Activated CD8-positive, alpha-beta T cell treated with anti-CD3 and anti-CD28 coated beads, Interleukin-2, amount 10 ng/mL, durations not matched to agents 7 days and 5 days (primary cell): ENCODE measurements at places on chromosomes 6 and 20. TPM values are rescaled to one million over a fixed set of nuclear protein-coding genes. Genes with fewer than 3 reads are reported as not detected.

GRCh38 chr6:46815130-46815529 is 21.9 kb downstream of the MEP1A start:
- no peak for DNase-seq

DNA sequence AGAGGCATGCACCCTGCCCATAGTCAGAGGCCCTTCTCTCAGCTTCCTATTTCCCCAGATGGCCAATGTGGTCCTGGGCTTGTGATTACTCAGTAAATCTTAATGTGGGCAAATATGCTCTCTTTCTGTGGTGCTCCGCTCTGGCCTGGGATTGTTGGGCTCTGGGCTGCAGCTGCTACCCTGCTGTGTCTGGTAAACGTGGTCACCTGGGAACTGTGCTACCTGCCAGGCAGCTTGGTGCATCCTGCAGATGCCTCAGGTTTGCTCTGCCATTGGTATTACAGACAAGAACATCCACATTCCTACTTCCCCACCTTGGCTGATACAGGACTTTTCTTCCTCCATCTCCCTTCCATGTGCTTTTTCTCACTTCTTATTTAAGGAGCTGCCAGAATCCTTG is 611.5 kb upstream of the IMPG1 start:
- no peak for DNase-seq

GRCh38 chr6:157985378-157986155 is 3.9 kb downstream of the SYNJ2 start:
- DNase-seq: no peak

DNA sequence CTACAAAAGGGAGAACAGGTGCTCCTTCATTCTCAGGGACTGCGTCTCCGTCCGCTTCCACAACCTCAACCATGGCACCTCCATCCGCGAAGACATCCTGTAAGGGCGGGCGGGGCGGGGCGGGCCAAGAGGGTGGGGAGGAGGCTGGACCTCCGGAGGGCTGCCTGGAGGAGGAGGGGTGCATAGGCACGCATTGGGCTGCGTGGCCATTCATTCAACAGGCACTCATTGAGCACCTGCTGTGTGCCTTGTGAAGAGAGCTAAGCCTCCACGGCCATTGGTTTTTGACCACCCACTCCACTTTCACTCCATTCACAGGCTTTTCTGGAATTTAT is 435 bp downstream of the ZSWIM3 start:
- peak; percentile 69 for DNase-seq

DNA sequence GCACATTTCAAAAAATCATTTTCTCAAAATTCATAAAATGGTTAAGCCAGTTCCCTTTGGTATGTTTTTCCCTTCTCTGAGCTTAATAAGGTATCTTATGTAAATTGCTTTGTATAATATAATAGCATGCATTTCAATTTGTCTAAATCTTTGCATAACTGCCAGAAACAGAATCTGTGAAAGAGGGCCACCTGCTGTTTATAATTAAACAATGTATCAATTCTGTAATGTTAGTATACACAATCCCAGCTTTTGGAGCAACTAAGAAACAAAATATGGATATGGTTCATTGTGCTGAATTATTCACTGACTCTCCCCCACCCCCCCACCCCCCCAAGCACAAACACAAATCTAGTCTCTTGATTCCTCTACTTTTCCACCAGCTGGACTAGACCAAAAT is 54.8 kb downstream of the GPX5 start:
- DNase-seq: no peak

Gene ZSCAN31
- total RNA-seq: 0.68 TPM

Gene TMC2
- not detected for total RNA-seq
